ENCODE measurements at places on chromosomes 3 and 15.

- no peak for DNase-seq
Measured at GRCh38 chr3:127306361-127307111, 18.7 kb upstream of the PRR20G start.

GRCh38 chr15:58704155-58704865, 45.2 kb downstream of the ADAM10 start:
- DNase-seq, result no peak

- no peak for DNase-seq
Measured at GRCh38 chr15:45163508-45163856, 24.3 kb downstream of the SHF start.

- no peak for DNase-seq
Measured at GRCh38 chr3:50237133-50237651, 1.2 kb downstream of the GNAI2 start.

DNA sequence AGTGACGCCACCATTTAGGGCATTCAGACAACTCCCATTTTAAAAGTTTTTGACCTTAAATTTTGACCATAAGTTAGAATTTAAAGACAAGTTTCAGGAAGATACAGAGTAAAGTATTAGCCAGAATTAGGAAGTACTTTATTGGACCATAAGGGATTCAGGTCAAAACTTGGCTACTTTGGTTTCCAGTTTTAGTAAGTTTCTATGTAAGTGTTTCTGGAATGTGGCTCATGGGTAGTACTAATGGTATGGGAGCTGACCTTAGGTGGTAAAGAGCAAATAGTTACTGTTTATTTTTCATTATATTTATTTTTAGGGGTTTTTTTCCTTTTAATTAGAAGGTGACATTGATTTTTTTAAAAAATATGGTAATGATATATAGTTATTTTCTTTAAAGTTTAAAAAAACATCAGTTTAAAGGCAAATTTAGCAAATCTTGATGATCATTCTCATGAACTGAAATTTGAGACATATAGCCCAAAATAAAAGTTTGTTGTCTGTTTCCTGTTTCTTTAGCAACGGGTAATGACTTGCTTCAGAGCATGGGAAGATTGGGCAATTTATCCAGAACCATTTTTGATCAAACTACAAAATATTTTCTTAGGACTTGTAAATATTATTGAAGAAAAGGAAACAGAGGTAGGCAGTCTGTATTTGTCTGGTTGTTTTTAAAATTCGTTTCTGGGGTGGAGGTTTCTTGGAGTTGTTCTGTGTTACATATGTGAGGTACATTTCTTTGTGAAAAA, 34.3 kb downstream of the U2SURP start:
- no peak for DNase-seq

GRCh38 chr15:84750583-84751092, 2.2 kb downstream of the ZNF592 start:
- DNase-seq, result no peak

GRCh38 chr3:129654131-129654530, 47.7 kb upstream of the PLXND1 start:
- DNase-seq, result no peak

GRCh38 chr3:37751967-37752648, 109.6 kb upstream of the CTDSPL start:
- no peak for DNase-seq

DNA sequence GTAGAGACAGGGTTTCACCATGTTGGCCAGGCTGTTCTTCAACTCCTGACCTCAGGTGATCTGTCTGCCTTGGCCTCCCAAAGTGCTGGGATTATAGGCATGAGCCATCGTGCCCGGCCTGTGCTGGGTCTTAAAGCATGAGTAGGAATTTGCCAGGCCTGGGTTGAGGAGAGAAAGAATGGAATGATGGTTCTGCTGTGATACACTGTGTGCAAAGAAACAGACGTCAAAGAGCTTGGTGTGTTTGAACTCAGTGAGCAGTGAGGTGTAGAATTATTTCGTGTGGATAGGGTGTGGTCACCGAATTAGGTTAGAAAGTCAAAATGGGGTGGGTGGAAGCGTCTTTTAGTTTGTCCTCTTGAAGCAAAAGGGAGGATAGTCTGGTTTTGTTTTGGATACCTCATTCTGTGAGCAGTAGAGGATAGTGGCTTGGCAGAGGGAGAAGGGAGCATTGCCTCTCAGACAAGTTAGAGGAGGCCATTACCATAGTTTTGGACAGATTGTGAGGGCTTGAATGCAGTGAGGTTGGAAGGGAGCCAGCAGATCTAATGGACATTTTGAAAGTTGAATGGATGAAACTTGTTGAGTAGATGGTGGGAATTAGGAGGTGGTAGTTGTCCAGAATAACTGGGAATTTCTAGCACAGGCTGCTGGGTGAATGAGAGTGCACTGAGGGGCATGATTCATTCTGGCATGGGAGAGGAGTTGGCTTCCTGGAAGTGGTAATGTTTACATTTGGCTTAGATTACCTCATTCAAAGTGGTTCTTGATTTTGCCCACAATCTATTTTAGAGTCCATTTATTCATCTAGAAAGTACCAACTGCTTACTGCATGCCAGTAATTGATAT, 27.2 kb downstream of the AKAP13 start:
- no peak for DNase-seq

- DNase-seq, result no peak
Measured at GRCh38 chr15:78133801-78134200, 2.6 kb upstream of the CIB2 start.

GRCh38 chr3:185253645-185254410, at the start of gene EHHADH:
EHHADH (minus strand) TSS chr3:185254049; CDS start chr3:185254022, 27 bp downstream.
- DNase-seq, result peak; percentile 61

- DNase-seq, result no peak
Measured at GRCh38 chr3:140559546-140559945, 118.3 kb upstream of the TRIM42 start.

DNA sequence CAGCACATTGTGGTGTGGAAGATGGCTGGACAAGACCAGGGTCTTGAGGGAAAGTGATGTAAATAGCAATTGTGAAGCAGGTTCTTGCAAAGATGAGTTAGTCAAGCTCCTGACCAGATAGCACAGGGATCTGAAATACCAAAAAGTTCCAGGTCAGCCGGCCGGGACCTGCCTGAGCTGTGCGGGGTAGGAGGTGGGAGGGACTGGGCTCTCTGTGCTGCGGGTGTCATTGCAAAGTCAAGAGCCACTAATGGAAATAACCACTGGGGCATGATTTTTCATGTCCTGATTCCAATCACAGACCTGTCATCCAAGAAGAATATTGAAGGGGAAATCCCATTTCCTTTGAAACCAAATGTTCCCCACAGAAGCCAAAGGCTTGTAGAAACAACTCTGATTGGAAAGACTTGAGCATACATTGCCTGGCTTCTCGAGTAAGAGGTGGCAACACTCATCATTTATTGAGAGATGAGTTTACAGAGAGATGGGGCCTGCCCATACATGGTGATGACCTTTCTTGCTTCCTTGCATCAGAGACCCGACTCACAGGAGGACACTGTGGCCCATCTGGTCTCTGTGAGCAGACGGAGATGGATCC, 44.2 kb upstream of the KY start:
- no peak for DNase-seq

DNA sequence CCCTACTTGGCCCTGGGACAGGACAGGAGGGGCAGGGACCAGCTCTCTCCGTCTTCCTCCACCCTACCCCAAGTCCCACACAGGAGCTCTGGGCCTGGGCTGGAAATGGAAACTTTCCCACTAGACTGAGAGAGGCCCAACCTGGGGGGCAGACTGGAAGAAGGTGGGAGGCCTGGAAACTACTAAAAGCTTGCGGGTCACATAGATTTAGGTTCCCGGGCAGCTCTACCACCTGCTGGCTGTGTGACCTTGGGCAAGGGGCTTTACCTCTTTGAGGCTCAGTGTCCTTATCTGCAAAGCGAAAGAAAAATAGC, 49.9 kb upstream of the CCDC174 start:
- no peak for DNase-seq

GRCh38 chr15:100502651-100503050, 26.1 kb downstream of the CERS3 start:
- DNase-seq, result no peak

DNA sequence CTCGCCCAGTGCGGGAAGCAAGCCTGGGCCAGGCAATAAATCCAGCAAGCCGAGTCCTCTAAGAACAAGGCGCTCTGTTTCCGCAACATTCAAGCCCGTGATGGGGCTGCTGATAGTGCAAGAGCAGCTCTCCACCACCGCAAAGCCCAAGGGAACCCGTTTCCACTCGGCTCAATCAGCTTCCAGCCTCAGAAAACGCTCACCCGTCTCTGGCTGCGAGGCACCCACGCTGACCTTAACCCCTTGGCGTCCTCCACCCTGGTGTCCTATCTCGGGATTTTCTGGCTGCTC, 17.8 kb downstream of the SPATA12 start:
- DNase-seq, result no peak

GRCh38 chr15:39629371-39629770, 48.5 kb downstream of the THBS1 start:
- no peak for DNase-seq

- DNase-seq, result no peak
Measured at GRCh38 chr3:101781166-101781565, 2.2 kb downstream of the NXPE3 start.

GRCh38 chr3:143220741-143221140, 101.2 kb downstream of the CHST2 start:
- no peak for DNase-seq

GRCh38 chr15:77024273-77025082, 29.6 kb downstream of the PSTPIP1 start:
- peak; percentile 45 for DNase-seq

GRCh38 chr3:186365202-186365974, 3.4 kb upstream of the DGKG start:
- peak; percentile 17 for DNase-seq

- DNase-seq, result no peak
Measured at GRCh38 chr15:35486296-35486695, 59.7 kb downstream of the DPH6 start.

DNA sequence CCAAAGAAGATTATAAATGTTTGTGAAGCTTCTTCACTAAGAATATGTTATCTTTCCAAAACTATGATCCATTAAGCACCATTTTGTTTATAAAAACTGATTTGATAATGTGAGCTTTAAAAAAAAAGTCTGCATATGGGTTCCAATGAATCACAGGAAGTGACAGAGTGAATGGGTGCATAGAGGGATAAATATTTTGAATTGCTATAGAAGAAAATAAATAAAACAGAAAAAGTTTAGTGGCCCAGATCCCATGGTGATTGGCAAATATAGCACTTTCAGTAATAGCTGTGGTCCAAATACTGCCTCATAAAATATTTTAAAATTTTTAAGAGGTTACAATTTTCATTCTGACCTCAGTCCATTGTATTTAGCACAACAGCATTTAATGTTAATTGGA, 19.2 kb downstream of the CPA3 start:
- no peak for DNase-seq

DNA sequence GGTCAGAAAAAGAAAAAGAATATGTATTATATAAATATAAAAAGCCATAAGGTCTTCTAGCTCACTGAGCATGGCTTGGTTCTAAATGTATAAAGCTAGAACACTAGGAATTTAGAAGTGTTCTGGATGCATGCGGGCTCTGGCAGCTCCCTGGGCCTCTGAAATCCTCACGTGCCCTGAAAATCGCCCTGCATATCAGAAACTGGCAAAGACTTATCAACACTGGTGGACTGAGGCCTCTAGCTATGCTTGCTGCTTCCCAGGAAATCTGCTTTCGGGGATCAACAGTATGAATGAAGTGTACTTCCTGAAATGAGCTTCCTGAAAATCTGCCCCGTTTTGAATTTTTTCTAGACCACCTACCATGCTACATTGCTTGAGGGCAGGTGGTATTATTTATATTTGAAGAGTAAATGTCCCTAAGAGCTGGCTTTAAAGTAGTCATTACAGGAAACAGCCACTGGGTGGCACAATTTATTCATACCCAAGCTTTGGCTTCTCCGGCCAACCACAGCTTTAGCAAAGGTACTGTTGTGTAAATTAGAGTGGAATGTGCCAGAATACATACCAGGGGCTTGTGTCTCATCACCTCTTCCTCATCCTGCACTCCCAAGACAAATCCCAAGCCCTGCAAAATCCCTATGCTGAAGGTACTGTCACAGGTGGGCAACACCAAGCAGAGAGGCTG, 17.7 kb downstream of the CRTAP start:
- peak; percentile 55 for DNase-seq

DNA sequence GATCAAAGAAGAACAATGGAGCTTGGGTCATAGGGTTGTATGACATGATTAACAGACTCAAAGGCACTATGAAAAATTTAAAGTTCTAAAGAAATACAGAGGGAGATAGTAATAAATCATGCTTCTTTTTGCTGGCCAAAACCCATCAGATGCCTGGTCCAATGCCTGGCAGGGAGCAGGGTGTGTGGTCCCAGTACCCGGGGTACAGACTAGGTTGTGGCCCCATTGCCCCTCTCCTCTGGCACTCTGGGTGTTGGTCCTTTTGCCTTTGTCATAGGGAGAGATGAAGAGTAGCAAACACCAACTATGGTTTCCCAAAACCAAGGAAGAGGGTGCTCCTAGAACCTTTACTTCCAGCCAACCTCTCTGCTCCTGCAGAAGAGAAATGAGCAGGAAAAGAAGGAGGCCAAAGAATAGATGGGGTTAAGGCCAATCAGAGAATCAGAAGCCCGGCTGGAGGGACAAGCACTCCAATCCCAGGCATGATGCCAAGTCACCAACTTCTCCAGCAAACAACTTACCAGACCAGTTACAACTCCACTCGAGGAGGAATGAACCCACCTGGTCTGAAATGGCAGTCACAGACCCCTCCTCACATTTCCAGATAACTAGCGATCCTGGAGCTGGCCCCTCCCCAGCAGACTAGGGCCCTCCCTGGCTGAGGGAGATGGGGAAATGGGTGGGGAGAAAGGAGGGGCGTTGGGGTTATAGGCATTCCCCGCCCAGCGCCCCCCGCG, 1.8 kb downstream of the IGDCC3 start:
- DNase-seq, result no peak

- no peak for DNase-seq
Measured at GRCh38 chr3:56536735-56537134, 20.2 kb upstream of the CCDC66 start.

- DNase-seq, result no peak
Measured at GRCh38 chr3:51522273-51522962, 16.1 kb upstream of the RAD54L2 start.

- no peak for DNase-seq
Measured at GRCh38 chr3:30640851-30641250, 34.5 kb downstream of the TGFBR2 start.

GRCh38 chr15:65100442-65100841, 14.6 kb downstream of the UBAP1L start:
- no peak for DNase-seq

DNA sequence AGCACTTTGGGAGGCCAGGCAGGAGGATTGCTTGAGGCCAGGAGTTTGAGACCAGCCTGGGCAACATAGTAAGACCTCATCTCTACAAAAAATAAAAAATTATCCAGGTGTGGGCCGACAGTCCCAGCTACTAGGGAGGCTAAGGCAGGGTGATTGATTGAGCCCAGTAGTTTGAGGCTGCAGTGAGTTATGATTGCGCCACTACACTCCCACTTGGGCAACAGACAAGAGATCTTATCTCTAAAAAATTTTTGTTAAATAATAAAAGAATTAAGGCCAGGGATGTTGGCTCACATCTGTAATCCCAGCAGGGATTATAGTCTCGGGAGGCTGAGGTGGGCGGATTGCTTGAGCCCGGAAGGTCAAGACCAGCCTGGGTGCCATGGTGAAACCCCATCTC, 25.8 kb upstream of the NFKBIZ start:
- no peak for DNase-seq
